ENCODE measurements at places on chromosomes 2 and 18.
A peak's percentile ranks its signal among the peaks of the same experiment; 100 is the strongest.

GRCh38 chr2:60408811-60409530 is 144.5 kb downstream of the BCL11A start:
- DNase-seq: no peak

- no peak for DNase-seq
These were observed 145.5 kb downstream of the ZNF236 start for GRCh38 chr18:76967721-76968472.

- peak; percentile 52 for DNase-seq
These were observed 33.7 kb upstream of the ZNF516 start for GRCh38 chr18:76528477-76529432.

GRCh38 chr2:9336241-9336575 is 87.1 kb downstream of the ITGB1BP1 start:
- peak; percentile 33 for DNase-seq

DNA sequence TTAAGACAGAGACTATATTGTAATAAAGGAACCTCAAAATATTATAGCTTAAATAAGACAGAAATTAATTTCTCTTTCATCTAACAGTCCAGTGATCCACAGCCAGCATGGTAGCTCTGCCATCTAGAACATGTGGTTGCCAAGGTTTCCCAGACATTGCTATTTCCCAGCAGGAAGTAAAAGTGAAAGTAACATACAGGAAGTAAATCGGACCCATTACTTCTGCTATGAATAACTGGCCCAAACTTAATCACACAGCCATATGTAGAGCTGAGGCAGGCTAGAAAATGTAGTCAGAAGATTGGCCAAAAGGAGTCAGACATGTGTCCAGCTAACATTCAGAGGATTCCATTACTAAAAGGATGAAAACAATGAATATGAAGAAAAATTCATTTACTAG is 71.0 kb downstream of the NOL4 start:
- peak; percentile 58 for DNase-seq

DNA sequence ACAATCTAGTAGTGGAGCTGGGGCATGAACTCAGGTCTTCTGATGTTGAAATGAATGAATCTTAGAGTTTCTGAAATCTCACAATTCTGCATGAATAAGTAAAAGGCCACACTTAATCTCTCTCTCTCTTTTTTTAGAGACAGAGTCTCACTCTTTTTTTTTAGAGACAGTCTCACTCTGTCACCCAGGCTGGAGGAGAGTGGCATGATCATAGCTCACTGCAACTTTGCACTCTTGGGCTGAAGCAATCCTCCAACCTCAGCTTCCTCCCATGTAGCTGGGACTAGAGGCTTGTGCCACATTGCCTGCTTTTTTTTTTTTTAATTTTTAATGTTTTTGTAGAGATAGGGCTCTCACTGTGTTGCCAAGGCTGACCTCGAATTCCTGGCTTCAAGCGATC is 68.9 kb upstream of the THOC1 start:
- DNase-seq: no peak
